ENCODE measurements at places on chromosomes 1 and 21. TPM values are rescaled to one million over a fixed set of nuclear protein-coding genes. Genes with fewer than 3 reads are reported as not detected.
A peak's percentile ranks its signal among the peaks of the same experiment; 100 is the strongest.

DNA sequence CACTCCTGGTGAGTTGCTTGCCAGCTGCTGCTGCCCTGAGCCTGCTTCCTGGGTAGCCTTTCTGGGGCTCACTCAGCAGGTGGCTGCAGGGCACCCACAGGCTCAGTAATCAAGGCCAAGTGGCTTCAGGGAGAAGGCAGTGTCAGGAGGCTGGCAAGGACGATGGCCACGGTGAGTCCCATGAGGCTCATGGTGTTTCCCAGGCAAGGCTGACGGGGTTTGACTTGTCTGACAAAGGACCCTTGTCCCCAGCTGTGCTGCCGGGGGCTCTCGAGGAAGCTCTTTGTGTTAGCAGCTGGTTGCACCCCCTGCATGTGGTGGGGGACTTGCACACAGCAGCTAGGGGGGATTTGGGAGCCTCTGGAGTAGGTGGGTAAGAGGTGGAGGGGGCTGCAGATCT is 190.5 kb upstream of the C1orf174 start:
- H3K27ac ChIP-seq = no peak overlapping the region
- no peaks in the 10 kb centered on the region for H3K27me3 ChIP-seq
- H3K4me1 ChIP-seq = no peaks in the 10 kb centered on the region

DNA sequence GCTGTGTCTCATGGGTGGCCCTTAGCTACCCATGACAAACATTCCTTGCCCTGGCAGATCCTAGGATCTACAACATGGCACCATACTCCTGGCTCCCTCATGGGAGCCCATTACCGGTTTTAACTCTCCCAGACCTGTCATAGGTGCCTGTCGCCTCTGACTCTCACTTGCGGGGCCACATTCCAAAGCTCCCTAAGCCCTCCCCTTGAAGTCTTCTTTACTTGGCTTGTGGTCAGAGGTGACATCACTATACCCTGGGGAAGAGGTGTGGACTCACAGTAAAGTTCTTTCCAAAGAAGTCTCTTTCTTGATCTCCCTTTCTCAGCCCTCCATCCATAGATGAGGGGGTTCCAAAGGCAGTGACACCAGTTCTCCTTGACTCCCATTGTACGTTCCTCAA is 5.4 kb upstream of the SLAMF9 start:
- H3K27me3 ChIP-seq = no peaks in the 10 kb centered on the region
- H3K36me3 ChIP-seq = no peaks in the 10 kb centered on the region
- H3K4me3 ChIP-seq = no peak overlapping the region
- H3K4me1 ChIP-seq = no peaks in the 10 kb centered on the region

- peaks cover 15% of the 10 kb centered on the region for H3K36me3 ChIP-seq
- H3K27me3 ChIP-seq = no peaks in the 10 kb centered on the region
- H3K27ac ChIP-seq = no peak overlapping the region
Measured at GRCh38 chr1:107894605-107895004, 70.4 kb downstream of the VAV3 start.

GRCh38 chr1:175169286-175170018 is 23.1 kb downstream of the KIAA0040 start:
- H3K27ac ChIP-seq = no peak overlapping the region
- H3K4me1 ChIP-seq = no peaks in the 10 kb centered on the region
- H3K27me3 ChIP-seq = no peaks in the 10 kb centered on the region
- DNase-seq = no peak
- no peak overlapping the region for H3K4me3 ChIP-seq

GRCh38 chr21:16323596-16323995 is 593.8 kb downstream of the USP25 start:
- H3K27ac ChIP-seq = no peak overlapping the region
- no peaks in the 10 kb centered on the region for H3K27me3 ChIP-seq
- no peaks in the 10 kb centered on the region for H3K36me3 ChIP-seq
- H3K4me1 ChIP-seq = no peaks in the 10 kb centered on the region

- H3K4me3 ChIP-seq = no peak overlapping the region
- peaks cover 1% of the 10 kb centered on the region for H3K36me3 ChIP-seq
- no peak for DNase-seq
- no peaks in the 10 kb centered on the region for H3K27me3 ChIP-seq
- H3K4me1 ChIP-seq = no peaks in the 10 kb centered on the region
Measured at GRCh38 chr1:228358764-228359612, 47.6 kb downstream of the TRIM11 start.

GRCh38 chr1:93675271-93675670 is 6.4 kb downstream of the BCAR3 start:
- DNase-seq = peak; percentile 11
- H3K4me1 ChIP-seq = peaks cover 6% of the 10 kb centered on the region
- H3K27ac ChIP-seq = no peak overlapping the region
- H3K27me3 ChIP-seq = no peaks in the 10 kb centered on the region
- peaks cover 8% of the 10 kb centered on the region for H3K36me3 ChIP-seq
- H3K4me3 ChIP-seq = no peak overlapping the region

DNA sequence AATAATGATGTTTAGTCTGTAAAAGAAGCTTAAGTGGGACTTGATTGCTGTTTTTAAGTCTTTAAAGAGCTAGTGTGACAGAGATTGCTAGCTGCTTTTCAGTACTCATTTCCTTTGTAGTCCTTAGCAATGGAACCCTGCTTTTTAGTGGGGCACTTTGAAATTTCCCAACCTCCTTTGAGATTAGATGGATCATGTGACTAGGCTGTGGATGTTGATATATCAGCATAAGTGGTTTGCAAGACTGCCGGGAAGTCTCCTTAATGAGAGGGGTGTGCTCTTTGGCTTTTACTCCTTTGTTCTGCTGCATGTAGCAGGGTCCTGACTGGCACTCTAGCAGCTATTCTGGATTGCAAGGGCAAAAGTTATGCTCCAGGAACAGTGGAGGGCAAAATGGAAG is 11.2 kb upstream of the RCOR3 start:
- no peak for DNase-seq
- no peak overlapping the region for H3K27ac ChIP-seq
- no peaks in the 10 kb centered on the region for H3K36me3 ChIP-seq
- H3K4me3 ChIP-seq = no peak overlapping the region

DNA sequence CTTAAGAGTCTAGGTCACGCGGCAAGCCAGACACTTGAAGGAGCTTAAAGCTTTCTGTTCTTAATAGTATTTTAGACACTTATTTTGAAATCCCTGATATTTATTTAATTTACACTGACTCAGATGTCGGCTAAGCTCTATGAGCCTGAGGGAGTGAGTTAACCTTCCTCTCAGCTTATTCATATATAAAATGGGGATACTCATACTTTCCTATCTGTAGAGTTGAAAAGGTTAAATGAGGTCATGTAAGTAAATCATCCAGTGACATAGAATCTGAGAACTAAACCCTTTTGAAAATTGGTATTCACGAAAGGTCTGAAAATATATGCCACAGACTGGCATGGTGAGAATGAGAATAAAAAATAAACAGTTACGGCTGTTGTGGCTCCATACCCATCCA is 1.4 kb upstream of the GPR161 start:
- H3K4me1 ChIP-seq = peaks cover 1% of the 10 kb centered on the region
- peak overlapping the region; percentile 96 for H3K4me3 ChIP-seq
- DNase-seq = no peak
- H3K27me3 ChIP-seq = peaks cover 2% of the 10 kb centered on the region
- no peak overlapping the region for H3K27ac ChIP-seq

DNA sequence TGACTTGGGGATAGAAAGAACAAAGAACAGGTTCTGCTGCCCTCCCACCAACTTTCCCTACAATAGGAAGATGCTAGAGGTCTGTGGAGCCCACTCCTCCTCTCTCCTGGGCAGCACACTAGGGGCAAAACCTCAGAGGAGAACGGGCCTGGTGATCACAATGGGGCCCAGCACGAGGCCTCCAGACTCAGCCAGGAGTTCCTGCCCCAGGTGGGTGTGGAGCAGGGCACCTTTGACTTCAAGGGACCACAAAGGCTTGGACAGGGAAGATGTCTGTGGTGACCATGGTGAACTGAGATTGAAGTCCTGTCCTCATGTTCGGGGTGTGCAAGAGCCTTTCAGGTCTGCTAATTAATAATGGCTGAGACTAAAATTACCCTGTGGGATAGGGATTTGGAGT is 88.8 kb downstream of the LAMC2 start:
- no peaks in the 10 kb centered on the region for H3K36me3 ChIP-seq
- H3K27me3 ChIP-seq = no peaks in the 10 kb centered on the region
- peaks cover 8% of the 10 kb centered on the region for H3K4me1 ChIP-seq

DNA sequence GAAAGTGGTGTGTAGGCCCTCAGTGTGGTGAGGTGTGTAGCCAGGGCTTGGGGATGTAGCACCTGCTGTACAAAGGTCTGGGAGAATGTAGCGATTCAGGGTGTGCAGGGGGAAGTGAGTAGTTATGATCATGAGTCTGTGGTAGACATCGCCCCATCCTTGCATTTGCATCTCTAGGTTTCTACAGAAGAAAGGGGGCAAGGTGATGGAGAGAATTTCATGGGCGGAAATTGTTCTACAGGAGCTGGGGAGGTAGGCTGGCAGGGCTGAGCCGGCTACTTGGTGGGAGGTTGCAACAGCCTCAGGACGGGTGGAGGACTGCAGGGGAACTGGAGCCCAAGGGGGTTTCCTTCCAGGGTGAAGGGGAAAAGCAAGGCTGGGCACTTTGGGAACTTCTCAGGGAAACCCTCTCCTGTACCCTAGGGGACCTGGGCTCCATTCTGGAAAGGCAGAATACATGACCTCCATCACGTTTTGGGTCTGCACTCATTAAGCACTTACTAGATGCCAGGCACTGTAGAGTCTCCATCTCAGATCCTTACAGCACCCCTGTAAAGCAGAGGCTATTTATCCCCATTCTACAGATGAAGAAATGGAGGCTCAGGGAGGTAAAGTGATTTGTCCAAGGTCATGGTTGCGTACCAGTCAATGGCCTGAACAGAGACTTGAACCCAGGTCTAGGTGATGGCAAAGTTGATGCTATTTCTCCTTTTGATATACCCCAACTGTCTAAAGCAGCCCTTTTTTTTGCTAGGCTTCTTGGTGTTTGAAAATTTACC is 14.5 kb upstream of the TNFRSF1B start:
- H3K36me3 ChIP-seq = no peaks in the 10 kb centered on the region
- no peak overlapping the region for H3K27ac ChIP-seq
- H3K27me3 ChIP-seq = no peaks in the 10 kb centered on the region
- no peak overlapping the region for H3K4me3 ChIP-seq
- no peak for DNase-seq

DNA sequence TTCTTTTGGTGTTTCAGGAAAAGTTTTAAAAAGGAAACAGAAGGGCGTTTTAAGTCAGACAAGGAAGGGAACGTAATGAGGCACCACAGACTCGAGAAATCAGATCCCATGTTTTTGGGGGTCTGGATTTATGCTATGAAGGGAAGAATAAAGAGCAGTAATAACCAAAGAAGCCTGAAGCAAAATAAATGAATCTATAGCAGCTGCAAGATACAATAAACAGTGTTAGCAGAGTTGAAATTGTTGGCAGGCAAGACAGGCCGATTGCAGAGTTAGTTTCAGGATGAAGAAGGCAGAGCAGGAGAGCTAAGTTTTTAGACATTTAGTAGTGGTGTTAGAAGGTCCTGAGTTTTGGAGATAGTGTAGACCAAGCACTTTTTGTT is 425 bp downstream of the DDR2 start:
- H3K27ac ChIP-seq = no peak overlapping the region
- H3K4me3 ChIP-seq = no peak overlapping the region
- no peaks in the 10 kb centered on the region for H3K27me3 ChIP-seq
- H3K36me3 ChIP-seq = no peaks in the 10 kb centered on the region
- no peak for DNase-seq

DNA sequence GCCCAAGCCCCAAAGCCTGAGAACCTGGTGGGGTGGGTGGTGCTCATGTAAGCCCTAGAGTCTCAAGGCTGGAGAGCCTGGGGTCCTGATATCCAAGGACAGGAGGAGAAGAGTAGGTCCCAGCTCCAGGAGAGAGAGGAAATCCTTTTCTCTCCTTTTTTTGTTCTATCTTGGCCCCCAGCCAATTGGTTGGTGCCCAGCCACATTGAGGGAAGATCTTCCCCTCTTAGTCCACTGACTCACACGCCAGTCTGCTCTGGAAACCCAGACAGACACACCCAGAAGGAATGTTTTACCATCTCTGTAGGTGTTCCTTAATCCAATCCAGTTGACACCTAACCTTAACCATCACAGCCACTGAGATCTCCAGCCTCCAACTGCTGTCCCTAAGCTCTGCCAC is 16.2 kb upstream of the LIN9 start:
- DNase-seq = no peak
- no peak overlapping the region for H3K27ac ChIP-seq
- H3K27me3 ChIP-seq = no peaks in the 10 kb centered on the region
- no peaks in the 10 kb centered on the region for H3K4me1 ChIP-seq
- no peaks in the 10 kb centered on the region for H3K36me3 ChIP-seq

GRCh38 chr1:41876576-41877445 is 41.9 kb downstream of the HIVEP3 start:
- DNase-seq = no peak
- no peaks in the 10 kb centered on the region for H3K36me3 ChIP-seq
- peaks cover 20% of the 10 kb centered on the region for H3K4me1 ChIP-seq
- no peak overlapping the region for H3K4me3 ChIP-seq

GRCh38 chr1:26408604-26409003 is 2.0 kb upstream of the LIN28A start:
- no peak overlapping the region for H3K27ac ChIP-seq
- DNase-seq = peak; percentile 89
- H3K27me3 ChIP-seq = no peaks in the 10 kb centered on the region
- H3K4me3 ChIP-seq = peak overlapping the region; percentile 99
- H3K4me1 ChIP-seq = peaks cover 6% of the 10 kb centered on the region

GRCh38 chr1:164699815-164700491 is 141.0 kb downstream of the PBX1 start:
- no peaks in the 10 kb centered on the region for H3K27me3 ChIP-seq
- no peak overlapping the region for H3K27ac ChIP-seq
- H3K36me3 ChIP-seq = no peaks in the 10 kb centered on the region
- DNase-seq = no peak
- H3K4me1 ChIP-seq = peaks cover 14% of the 10 kb centered on the region
- H3K4me3 ChIP-seq = no peak overlapping the region

- H3K4me1 ChIP-seq = no peaks in the 10 kb centered on the region
- no peaks in the 10 kb centered on the region for H3K27me3 ChIP-seq
- no peak overlapping the region for H3K4me3 ChIP-seq
- no peak for DNase-seq
- H3K27ac ChIP-seq = no peak overlapping the region
Measured at GRCh38 chr1:206953626-206954025, 7.4 kb upstream of the PIGR start.

GRCh38 chr1:111286912-111287311 is 3.7 kb upstream of the CHIA start:
- no peak overlapping the region for H3K27ac ChIP-seq
- H3K4me1 ChIP-seq = no peaks in the 10 kb centered on the region
- H3K4me3 ChIP-seq = no peak overlapping the region

DNA sequence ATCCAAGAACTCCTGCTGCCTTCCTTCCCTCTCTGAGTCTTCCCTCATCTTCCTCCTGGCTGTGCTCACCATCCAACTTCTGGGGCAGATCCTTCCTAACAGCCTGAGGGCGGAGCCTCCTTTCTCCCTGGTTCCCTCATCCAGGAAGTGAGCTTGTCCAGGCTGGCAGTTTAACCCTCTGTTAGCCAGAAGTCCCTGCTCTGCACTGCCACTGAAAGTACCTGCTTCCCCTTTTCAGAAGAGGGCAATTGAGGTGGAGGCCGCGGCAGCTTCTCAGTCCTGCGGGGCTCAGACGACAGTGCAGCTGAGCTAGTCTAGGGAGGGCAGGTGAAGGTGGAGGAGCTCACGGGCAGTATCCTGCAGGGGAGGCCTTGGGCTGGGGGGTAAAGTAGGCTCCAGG is 149.1 kb downstream of the FCRL5 start:
- DNase-seq = peak; percentile 78
- H3K27me3 ChIP-seq = no peaks in the 10 kb centered on the region
- H3K4me3 ChIP-seq = no peak overlapping the region
- no peaks in the 10 kb centered on the region for H3K36me3 ChIP-seq
- H3K27ac ChIP-seq = no peak overlapping the region

GRCh38 chr1:24257373-24257772 is 61.8 kb upstream of the GRHL3 start:
- no peaks in the 10 kb centered on the region for H3K27me3 ChIP-seq
- DNase-seq = no peak
- no peaks in the 10 kb centered on the region for H3K4me1 ChIP-seq
- H3K4me3 ChIP-seq = no peak overlapping the region

HES2 gene
- 1.2 TPM for total RNA-seq

SH3BGR gene
- 4.3 TPM for total RNA-seq

TRIM17 gene
- total RNA-seq = 2.8 TPM

Measured in H9 (cell line).